Adrenal gland (tissue), 19 donors: ENCODE measurements at places on chromosomes 16 and 17. TPM values are rescaled to one million over a fixed set of nuclear protein-coding genes. Genes with fewer than 3 reads are reported as not detected.

- H3K36me3 ChIP-seq, result no peaks in the 10 kb centered on the region
- H3K27me3 ChIP-seq, result peaks cover 8% of the 10 kb centered on the region
- no peak for DNase-seq
- no peak overlapping the region for H3K27ac ChIP-seq
- H3K4me3 ChIP-seq, result no peak overlapping the region
These were observed 20.2 kb upstream of the CES1 start for GRCh38 chr16:55853114-55853513.

DNA sequence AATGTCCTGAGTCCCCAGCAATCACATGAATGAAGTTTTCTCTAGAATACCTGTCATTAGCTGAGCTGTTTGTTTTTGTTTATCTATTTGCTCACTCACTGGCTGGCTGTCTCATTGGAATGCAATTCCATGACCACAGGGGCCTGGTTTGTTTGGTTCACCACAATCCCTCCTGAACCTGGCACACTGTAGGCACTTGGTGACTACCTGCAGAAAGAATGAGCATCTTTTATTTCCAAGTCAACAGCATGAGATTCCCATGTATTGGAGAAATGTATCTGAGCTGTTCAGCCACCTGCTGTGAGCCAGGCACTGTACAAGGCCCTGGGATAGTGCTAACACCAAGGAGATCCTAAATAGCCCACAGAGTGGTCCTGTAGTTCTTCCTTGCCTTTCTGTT is 345.1 kb downstream of the XYLT1 start:
- H3K4me3 ChIP-seq, result no peak overlapping the region
- no peak for DNase-seq
- no peaks in the 10 kb centered on the region for H3K4me1 ChIP-seq
- peaks cover 7% of the 10 kb centered on the region for H3K36me3 ChIP-seq
- H3K27me3 ChIP-seq, result no peaks in the 10 kb centered on the region
- no peak overlapping the region for H3K27ac ChIP-seq

DNA sequence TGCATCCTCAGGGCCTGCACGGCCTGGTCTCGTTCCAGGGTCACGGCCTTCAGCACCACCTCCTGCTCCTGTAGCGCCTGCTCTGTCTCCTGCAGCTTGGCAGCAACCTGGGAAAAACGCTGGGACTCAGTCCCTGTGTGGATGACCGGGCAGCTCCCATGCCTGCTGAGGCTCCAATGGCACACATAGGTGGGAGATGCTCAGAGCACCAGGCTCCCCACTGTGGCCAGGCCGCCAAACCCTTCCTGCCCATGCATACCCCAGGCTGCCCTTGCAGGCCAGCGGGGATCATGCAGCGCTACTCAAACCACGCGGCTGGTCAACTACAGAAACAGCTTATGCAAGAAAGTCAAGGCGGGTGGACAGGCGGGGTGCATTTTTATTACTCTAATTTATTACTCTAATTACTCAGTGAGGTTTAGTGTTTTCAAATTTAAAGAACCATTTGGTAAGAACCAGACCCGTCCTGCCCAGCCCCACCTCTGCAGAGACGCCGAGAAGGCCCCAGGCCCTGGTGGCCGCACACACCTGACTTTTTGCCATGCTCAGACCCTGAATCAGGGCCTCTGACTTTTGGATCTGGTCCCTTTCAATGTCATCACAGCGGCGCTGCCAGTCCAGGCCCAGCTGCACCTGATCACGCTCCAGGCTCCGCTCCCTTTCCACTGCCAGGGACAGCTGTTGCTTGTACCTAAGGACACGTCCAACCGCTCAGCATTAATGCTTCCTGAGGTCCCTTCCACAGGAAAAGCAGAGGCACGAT is 34.0 kb downstream of the CCDC57 start:
- no peak for DNase-seq
- H3K4me3 ChIP-seq, result no peak overlapping the region
- no peak overlapping the region for H3K27ac ChIP-seq
- H3K4me1 ChIP-seq, result no peaks in the 10 kb centered on the region
- no peaks in the 10 kb centered on the region for H3K36me3 ChIP-seq
- no peaks in the 10 kb centered on the region for H3K27me3 ChIP-seq

GRCh38 chr16:63947022-63947421 is 1174.8 kb downstream of the CDH11 start:
- no peaks in the 10 kb centered on the region for H3K36me3 ChIP-seq

DNA sequence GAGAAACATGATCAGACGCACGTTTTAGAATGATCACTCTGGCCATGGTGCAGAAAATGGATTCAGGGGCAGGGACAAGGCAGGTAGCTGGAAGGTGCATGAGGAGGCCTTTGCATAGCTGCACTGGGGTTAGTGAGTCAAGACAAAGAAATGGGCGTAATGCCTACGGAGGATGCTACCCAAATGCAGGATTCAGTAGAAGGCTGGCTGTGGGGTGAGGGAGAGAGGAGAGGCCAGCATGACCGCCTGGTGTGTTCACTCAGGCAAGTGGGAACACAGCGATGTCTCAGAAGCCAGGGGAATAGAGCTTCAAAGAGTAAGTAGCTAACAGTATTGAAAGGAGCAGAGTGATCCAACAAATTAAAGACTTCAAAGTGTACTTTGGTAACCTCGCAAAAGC is 31.2 kb downstream of the PMP22 start:
- no peak overlapping the region for H3K27ac ChIP-seq
- H3K4me1 ChIP-seq, result peaks cover 9% of the 10 kb centered on the region
- peaks cover 78% of the 10 kb centered on the region for H3K36me3 ChIP-seq
- no peaks in the 10 kb centered on the region for H3K27me3 ChIP-seq
- no peak for DNase-seq
- H3K4me3 ChIP-seq, result no peak overlapping the region

DNA sequence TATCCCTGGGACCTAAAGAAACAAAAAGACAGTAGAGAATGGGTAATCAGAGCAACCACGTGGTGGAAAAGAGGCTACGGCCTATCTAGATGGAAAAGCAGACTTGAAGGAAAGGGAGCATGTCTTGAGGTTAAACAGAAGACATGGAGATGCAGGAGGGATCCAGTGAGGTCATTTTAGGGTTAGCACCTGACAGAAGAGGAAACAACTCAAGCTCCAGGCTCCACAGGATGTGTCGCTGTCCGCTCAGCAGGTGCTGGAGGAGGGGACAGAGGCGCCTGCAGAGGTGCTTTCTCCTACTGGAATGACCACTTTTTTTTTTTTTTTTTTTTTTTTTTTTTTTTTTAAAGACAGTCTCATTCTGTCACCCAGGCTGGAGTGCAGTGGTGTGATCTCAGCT is 47.5 kb upstream of the CLEC3A start:
- no peaks in the 10 kb centered on the region for H3K36me3 ChIP-seq
- H3K27me3 ChIP-seq, result no peaks in the 10 kb centered on the region
- H3K4me1 ChIP-seq, result no peaks in the 10 kb centered on the region

GRCh38 chr16:89123001-89123830 is 29.6 kb downstream of the ACSF3 start:
- H3K27ac ChIP-seq, result peak overlapping the region; percentile 49
- H3K27me3 ChIP-seq, result no peaks in the 10 kb centered on the region
- H3K4me1 ChIP-seq, result peaks cover 23% of the 10 kb centered on the region
- peak; percentile 68 for DNase-seq
- H3K36me3 ChIP-seq, result no peaks in the 10 kb centered on the region

- H3K4me3 ChIP-seq, result no peak overlapping the region
- H3K27ac ChIP-seq, result no peak overlapping the region
- H3K36me3 ChIP-seq, result no peaks in the 10 kb centered on the region
- H3K4me1 ChIP-seq, result no peaks in the 10 kb centered on the region
- H3K27me3 ChIP-seq, result no peaks in the 10 kb centered on the region
- DNase-seq, result no peak
These were observed 25.4 kb upstream of the ITGB4 start for GRCh38 chr17:75695830-75696271.

DNA sequence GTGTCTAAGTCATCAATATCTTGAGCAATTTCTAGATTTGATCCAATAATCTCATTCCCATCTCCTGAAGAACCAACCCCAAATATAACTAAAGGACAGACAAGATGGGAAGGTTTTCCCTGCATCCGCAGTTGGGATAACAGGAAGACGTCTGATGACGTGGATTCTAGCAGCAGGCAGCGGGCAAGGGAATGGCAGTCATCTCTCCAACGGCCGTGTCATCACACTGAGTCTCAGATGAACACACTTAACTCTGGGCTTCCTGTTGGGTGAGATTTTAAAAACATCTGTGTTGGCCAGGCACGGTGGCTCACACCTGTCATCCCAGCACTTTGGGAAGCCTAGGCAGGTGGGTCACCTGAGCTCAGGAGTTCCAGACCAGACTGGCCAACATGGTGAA is 20.9 kb upstream of the TIMP2 start:
- no peaks in the 10 kb centered on the region for H3K36me3 ChIP-seq
- H3K27me3 ChIP-seq, result no peaks in the 10 kb centered on the region
- H3K4me3 ChIP-seq, result no peak overlapping the region
- H3K4me1 ChIP-seq, result peaks cover 15% of the 10 kb centered on the region
- no peak overlapping the region for H3K27ac ChIP-seq
- DNase-seq, result no peak

The PLCG2 gene
- 14.5 TPM for total RNA-seq

The ITGA3 gene
- total RNA-seq, result 27.8 TPM

The EVI2A gene
- total RNA-seq, result 4.6 TPM

The ABCA3 gene
- total RNA-seq, result 23.4 TPM
